HCEC 1CT (cell line): ENCODE measurements at places on chromosomes 7 and 10.

DNA sequence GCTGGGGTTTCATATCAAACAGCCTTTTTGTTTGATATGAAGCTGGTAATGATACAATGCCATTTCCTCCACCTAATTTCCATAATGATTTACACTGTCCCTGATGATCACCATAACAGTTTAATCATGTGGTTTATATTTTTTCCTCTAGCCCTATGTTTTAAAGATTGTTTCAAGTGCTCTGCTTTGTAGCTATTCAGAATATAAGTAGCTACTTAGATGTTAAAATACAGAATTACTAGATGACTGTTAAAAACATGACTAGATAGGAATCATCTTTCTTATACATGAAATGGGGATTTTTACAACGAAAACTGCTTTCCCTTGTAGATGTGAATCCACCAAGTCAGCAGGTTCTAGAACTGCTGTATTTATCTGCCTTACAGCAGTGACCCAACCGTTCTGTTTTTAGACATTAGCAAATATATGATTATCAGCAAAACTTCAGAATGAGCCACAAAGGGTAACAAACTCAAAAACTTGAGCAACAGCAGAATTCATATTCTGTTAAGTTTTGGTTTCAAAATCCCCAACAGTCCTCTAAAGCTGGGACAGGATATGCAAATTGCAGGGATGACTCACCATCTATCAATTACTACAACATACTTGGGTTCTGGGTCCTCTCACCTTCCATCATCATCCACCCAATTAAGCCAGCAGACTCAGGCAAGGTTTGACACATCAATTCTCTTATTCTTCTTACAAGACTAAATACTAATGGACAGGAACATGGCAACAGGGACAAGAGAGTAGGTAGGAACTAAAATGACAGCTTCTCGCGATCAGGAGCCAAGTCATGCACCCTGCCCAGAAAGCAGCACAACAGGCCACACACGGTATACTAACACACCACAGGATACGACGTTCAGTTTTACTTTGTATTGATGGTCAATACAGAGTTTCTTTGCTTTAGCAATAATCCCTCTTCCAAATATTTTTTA lies 83.9 kb downstream of the PIP4K2A start:
- DNase-seq, result peak; percentile 63

DNA sequence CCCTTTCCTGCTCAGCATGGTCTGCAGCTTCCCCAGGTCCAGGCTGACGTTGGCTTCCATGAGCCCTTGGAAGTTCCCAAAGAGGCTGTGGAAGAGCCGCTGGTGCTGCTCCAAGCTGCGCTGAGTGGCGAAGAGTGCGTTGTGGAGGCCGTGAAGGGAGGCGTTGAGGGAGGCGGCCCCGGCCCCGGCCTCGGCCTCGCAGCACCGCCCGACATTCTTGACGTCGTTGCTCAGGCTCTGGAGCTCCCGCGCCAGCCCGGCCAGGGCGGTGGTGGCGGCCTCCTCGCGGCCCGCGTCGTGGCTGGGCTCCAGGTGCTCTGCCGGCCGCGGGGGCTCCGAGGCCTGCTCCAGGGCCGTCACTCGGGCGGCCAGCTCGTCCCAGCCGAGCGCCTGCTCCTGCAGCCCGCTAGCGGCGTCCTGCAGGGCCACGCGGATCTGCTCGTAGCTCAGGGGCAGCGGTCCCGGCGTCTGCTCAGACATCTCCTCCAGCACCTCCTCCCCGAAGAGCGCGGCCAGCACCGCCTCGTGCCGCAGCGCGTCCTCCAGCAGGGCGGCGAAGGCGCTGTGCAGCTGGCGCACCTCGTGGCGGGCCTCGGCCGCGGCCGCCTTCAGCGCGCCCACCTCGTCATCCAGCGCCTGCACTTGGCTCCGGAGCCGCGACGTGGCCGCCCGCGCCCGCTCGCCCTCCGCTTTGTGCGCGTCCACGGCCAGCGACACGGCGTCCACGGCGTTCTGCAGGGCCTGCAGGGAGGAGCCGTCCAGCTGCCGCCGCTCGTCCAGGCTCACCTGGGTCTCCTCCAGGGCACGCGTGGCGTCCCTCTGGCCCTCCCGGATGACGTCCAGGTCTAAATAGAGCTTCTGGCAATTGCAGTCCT lies 14.7 kb downstream of the MMRN2 start:
- no peak for DNase-seq

DNA sequence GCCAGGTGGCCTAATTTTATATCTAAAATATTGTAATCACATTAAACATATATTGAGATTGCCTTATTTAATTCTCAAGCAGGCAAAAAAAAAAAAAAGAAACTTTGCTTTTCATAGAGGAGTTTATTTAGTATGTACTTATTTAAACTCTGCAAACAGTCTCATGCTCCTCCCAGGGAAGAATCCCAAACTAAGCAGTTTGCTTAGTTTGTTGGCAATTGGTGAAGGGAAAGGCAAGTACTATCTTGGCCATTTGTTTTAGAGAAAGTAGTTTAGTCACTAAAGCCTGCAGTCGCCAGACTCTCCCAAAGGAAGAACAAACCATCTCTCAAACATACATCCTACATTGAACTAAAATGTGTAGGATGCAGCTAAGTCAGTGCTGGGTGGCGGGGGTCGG lies 226.8 kb downstream of the CDC14C start:
- DNase-seq, result no peak

- DNase-seq, result no peak
Measured at GRCh38 chr7:107043921-107044346, 571 bp upstream of the PRKAR2B start.

GRCh38 chr7:2182461-2182860 lies 50.3 kb downstream of the MAD1L1 start:
- DNase-seq, result no peak

DNA sequence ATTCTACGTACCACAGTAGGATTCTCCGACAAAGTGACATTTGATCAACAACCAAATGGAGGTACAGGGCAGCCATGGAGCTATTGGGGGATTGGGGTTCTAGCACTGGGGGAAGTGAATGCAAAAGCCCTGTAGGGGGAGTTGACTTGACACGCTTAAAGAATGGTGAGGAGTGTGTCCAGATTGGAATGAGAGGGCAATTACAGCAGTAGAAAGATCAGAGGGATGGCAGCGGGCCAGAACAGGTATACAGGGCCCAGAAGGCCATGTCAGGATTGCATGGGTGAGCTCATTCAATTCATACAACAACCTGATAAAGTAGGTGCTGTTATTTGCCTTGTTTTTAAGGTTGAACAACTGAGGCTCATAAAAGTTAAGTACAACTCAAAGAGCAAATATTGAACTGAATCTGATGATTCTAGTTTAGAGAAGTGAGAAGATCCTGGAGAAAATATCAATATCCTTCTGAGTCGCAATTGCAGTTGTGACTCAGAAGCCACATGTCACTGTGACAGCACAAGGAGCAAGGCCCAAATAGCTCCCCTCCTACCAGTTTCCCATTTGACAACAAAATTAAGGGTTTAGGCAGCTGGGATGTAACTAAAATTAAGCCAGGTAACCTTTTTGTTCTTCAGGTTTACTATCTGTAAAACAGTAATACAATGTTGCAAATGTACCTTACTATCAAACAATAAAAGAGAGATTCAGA lies 28.0 kb upstream of the CTTNBP2 start:
- DNase-seq, result no peak

- DNase-seq, result no peak
Measured at GRCh38 chr7:128940494-128941322, 3.0 kb downstream of the IRF5 start.

DNA sequence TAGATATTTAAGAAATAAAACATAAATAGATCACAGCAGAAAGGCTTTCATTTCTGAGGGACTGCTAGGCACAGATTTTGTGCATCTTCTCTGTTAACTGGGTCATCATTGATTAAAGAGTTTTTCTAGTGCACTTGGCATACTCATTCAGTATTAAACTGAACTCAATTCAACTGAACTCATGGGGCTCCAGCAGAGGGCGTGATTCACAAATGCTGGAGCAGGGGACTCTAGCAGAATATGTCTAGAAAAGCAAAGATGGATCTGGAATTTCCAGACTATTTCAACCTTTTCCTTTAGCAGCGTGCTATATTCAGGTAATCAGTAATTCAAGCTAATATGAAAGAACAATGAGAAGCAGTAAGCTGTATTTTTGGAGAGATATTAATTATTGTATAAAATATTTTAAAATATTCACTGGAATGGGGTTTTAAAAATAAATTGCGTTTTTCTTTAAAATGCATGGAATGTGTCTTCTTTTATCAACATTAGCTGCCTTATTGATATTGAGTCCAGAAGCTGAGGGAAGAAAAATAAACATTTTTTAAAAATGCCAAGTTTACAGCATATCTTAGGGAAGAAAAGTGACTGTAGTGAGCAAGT lies 296.8 kb upstream of the CACNA2D1 start:
- peak; percentile 58 for DNase-seq

GRCh38 chr10:125076891-125077541 lies 83.3 kb downstream of the CTBP2 start:
- DNase-seq, result no peak

DNA sequence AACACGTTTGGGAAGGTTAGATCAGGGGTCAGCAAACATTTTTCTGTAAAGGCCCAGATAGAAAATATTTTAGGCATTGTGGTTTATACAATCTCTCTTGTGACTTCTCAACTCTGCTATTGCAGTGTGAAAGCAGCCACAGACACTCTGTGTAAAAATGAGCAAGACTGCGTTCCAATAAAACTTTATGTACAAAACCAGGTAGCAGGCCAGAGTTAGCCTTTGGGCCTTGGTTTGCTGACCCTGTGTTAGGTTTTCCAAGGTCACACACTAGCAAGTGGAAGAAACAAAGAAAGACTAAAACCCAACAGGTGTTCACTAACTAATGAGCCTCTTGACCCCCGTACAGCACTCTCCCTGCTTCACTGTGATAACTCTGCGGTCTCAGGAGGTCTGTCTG lies 14.9 kb upstream of the PAXIP1 start:
- DNase-seq, result no peak

GRCh38 chr10:48612236-48612943 lies 7.5 kb upstream of the ARHGAP22 start:
- peak; percentile 41 for DNase-seq

- no peak for DNase-seq
Measured at GRCh38 chr7:139982927-139983920, 79.5 kb downstream of the PARP12 start.

DNA sequence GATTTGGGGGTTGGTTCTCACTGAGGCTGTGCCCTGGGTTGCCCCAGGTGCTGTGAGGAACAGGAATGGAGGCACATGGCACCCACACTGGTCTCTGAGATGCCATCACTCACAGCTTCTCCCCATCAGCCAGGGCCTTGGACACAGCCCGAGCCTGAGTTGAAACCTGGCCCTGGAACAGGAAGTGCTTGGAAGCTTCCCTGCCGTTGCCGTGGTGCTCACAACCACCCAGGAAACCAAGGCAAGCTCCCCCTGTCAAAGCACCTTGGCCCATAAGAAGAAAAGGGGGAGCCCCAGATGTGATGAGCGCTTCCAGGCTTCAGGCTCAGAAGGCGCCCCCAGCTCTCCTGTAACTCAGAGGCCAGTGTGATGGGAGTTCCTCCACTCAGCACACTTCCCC lies at the start of gene BTBD16:
Gene BTBD16 (plus strand): TSS at position 221 of the 400 bp plus-strand sequence. CDS start 3,786 bp downstream, outside the sequence.
- DNase-seq, result no peak

DNA sequence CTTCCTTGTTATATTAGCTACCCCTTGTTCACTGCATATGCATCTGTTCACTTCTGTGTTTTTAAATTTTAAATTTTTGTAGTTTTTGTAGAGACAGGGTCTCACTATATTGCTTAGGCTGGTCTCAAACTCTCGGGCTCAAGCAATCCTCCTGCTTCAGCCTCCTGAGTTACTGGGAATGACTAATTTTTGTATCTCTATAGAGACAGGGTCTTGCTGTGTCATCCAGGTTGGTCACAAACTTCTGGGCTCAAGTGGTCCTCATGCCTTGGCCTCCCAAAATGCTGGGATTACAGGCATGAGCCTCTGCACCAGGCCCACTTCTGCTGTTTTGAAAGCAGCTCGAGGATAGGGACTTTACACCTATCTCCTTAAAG lies 64.6 kb downstream of the PRTFDC1 start:
- no peak for DNase-seq

DNA sequence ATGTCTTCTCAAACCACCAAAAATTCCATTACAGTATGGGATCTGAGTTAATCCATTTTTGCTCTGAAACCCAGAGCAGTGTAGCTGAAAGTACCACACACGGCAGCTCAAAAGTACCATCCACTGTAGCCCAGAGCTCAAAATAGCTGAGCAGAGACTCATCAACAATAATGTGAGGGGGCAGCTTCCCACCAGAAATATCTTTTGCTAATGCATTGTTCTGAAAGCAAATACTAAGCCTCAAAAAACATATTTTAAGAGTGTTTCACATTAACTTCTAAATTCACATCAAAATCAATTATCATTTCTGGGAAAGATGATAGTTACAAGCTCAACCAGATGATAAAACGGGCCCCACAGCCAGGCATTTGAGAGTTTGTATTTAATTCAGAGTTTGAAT lies 73.7 kb downstream of the ABLIM1 start:
- DNase-seq, result no peak

DNA sequence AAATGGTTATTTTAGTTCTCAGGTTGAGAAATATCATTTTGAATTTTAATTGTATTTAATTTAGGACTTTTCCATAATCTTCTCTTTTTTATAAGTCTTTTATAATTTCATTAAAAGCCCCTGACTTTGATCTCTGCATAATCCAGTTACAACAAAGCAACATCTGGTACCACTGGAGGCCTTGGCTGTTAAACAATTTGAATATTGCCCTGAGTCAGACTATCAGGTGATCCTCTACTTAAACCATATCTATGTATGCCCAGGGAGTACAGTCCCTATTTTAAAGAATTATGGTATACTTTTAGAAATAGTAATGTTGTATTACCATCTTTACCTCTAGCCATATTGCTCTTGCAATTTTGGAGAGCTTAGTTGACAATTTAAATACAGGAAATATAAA lies 119.1 kb downstream of the MAGI2 start:
- DNase-seq, result peak; percentile 2

- DNase-seq, result no peak
Measured at GRCh38 chr7:69744026-69744425, 145.8 kb downstream of the AUTS2 start.
